ENCODE measurements at places on chromosomes 3 and 15.

DNA sequence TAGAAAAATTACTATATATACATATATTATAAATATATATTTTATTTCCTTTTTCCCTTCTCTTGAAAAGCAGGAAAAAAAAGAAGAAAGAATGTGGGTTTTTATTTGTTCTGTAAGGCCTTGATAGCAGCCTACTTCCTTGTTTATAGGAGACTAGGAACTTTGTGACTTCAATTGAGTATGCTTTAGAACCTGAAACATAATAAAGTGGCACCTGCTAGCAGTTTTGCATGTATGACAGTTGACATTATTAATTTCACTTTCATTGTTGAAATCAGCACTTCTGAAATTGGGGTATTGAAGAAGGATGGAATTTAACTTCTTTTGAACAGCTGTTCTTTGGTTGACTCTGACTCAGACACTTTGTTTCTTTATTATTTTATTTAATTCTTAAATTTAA is 56.9 kb downstream of the GLCE start:
- DNase-seq, result no peak

- no peak for DNase-seq
Observed at GRCh38 chr3:196894557-196895295, 27.0 kb downstream of the SENP5 start.

- DNase-seq, result no peak
Observed at GRCh38 chr3:185960522-185961288, 22.9 kb upstream of the TRA2B start.

DNA sequence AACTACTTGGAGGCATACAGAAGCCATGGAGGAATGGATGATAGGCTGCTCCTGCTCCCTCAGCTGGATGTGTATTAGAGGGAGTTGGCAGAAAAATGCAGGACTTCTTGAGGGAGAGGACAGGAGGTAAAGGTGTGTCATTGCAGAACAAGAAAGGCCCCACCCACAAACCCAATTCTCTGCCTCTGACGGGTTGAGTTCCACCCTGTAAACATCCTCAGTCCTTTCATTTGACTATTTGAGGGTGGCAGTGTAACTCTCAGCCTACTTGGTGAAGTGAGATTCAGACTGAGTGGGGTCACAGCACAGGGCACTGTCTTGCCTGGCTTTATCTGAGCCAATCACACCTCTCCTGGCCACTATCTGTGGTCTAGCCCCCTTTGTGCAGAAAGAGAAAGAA is at the start of gene TPRG1:
Gene TPRG1, plus strand, starts transcription at position 265 of the 400 bp plus-strand sequence. CDS start 35,414 bp downstream, outside the sequence.
- DNase-seq, result no peak

DNA sequence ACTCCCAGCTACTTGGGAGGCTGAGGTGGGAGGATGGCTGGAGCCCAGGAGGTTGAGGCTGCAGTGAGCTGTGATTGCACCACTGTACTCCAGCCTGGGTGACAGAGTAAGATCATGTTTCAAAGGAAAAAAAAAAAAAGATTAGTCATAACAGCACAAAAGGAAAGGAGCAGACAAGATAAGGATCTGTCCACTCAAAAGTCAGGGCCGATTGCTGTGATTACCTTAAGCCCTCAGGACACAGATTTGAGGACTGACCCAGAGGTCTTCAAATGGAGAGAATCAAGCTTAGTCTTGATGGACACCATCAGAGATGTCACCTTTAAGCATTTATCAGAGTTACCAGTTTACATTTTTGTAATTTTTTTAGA is 23.9 kb upstream of the HEG1 start:
- DNase-seq, result no peak

- DNase-seq, result no peak
Observed at GRCh38 chr15:88147760-88148159, 108.8 kb downstream of the NTRK3 start.

DNA sequence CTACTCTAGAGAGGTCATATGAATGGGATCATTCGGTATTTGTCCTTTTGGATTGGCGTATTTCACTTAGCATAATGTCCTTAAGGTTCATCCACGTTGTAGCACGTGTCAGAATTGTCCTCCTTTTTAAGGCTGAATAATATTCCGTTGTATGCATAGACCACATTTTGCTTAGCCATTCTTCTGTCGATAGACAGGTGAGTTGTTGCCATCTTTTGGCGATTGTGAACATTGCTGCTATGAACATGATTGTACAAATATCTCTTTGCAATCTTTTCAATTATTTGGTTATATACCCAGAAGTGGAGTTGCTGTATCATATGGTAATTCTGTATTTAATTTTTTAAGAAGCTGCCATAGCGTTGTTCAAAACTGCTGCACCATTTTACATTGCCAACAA is 52.4 kb upstream of the GOLGA8J start:
- no peak for DNase-seq

DNA sequence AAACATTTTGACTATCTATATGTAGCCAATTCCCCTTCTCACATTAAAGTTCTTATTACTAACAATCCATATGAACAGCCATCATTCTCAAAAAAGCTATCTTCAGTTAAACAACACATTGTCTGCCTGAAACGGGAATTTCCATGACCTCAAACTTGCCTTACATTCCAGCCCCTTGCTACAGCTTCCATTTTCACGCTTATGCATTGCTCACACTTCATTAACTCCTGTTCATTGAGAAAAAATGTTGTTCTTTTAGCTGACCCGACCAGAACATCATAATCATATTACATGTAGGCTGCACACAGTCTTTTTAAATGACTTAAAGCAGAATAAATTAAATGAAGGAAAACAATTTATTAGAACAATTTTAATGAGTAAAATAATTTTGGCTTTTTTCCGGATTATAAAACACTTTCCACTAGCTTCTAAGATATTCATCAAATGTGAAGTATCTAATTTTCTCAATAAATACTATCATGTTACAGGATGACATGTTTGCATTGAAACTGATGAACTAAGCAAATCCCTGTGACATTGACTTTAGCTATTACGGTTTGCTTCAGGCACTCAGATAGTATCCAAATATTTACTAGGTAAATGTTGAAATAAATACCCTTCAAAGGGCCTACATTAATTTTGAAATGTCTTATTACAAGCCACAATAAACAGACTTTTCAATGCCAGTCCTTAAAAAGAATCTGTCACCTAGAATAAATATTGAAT is 49.9 kb downstream of the P3H2 start:
- DNase-seq, result no peak

All from NCI-H82 (cell line).